ENCODE measurements at places on chromosomes 2 and 18.
A peak's percentile ranks its signal among the peaks of the same experiment; 100 is the strongest.

- no peak for DNase-seq
Measured at GRCh38 chr2:235591231-235591730, 97.4 kb downstream of the AGAP1 start.

DNA sequence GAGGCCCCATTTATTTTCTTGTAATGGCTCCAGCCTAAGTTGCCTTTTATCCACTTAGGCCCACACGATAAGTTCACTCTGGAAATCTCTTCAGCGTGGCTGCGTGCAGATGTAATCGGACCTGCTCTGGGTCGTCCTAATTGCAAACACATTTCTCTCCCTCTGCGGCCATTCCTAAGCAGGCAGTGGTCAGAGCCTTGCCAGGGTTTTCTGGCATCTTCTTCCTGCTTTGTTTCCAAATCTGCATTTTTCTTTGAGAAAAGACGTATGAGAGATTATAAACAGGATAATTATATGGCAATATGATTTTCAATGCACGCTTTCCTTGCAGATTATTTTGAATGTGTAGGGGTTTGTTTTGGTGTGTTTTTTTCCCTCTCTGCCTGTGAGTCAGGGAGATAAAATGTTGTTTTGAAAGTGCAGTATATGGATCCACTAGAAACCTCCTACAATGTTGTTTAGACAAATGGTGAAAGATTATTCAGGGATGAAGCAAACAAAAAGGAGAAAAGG, 239.4 kb upstream of the TANK start:
- no peak for DNase-seq

GRCh38 chr2:71618327-71619113, 165.2 kb downstream of the DYSF start:
- DNase-seq: peak; percentile 19

- no peak for DNase-seq
Measured at GRCh38 chr2:71619230-71619741, 165.9 kb downstream of the DYSF start.

DNA sequence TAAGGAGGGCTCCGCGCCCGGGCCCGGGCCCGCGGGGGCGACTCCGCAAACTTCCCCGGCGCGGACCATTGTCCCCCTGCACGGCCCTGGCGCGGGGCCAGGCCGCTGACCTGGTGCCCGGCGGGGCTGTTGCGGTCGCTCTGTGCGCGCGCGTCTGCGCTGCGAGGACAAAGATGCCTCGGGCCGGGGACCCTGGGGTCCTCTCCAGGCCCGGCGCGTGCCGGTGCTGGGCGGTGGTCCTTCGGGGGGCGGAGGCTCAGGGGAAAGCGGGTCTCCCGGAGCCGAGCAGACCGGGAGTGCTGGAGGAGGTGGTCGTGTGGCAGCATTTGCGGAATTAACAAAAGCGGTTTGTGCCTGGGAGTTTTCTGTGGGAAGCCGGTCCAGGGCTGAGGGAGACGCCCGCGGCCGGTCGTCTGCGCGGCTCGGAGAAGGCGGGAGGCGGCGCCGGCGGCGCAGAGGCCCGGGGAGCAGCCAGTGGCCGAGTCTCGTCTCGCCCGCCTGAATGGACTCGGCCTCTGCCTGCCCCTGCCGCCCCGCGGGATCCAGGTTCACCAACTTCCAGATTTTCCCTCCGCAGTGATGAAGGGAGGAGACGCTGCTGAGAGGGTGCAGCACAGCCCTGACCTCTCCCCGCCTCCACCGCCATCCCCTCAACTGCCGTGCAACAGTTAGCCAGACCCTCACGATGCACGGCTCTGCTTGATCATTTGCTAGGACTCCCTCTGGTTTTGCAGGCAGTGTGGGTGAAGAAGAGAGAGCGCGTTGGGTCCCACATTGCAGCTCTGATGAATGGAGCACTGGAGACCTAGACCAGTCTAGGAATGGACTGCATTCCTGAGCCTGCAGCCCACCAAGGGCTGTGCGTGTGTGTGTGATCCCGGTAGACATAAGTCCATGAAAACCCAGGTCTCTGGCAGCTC, 705 bp downstream of the EFR3B start:
- peak; percentile 41 for DNase-seq

DNA sequence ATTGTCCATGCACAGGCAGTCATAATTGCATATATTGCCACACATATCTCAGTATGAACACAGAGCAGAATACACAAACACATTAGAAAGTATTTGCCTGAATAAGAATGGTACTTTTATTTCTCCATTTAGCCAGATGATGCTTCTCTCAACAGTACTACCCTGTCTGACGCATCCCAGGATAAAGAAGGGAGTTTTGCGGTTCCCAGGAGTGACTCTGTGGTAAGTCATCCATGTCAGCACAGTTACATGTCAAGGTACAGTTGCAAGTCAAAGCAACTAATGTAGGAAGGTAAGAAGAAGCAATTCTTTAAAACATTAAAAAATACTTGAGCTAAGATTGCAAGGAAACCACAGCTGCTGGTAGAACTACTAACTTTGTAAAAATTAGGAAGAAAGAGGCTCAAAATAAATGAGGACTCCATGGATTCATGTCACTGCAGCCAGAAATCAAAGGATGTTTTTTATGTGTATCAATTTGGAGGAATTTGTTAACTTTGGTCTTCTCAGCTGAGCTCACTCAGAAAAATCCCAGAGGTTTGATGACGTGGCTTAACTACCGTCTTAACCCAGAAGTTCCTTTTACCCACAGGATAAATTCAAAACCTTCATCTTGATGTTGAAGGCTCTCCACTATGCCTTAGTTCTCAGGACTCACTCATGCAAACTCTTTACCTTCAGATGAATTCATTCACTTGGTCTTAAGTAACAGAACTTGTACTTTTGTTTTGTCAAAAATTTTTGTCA, 130.3 kb downstream of the ARHGAP28 start:
- DNase-seq: no peak

- no peak for DNase-seq
Measured at GRCh38 chr18:39624961-39625360, 2059.4 kb upstream of the CELF4 start.

DNA sequence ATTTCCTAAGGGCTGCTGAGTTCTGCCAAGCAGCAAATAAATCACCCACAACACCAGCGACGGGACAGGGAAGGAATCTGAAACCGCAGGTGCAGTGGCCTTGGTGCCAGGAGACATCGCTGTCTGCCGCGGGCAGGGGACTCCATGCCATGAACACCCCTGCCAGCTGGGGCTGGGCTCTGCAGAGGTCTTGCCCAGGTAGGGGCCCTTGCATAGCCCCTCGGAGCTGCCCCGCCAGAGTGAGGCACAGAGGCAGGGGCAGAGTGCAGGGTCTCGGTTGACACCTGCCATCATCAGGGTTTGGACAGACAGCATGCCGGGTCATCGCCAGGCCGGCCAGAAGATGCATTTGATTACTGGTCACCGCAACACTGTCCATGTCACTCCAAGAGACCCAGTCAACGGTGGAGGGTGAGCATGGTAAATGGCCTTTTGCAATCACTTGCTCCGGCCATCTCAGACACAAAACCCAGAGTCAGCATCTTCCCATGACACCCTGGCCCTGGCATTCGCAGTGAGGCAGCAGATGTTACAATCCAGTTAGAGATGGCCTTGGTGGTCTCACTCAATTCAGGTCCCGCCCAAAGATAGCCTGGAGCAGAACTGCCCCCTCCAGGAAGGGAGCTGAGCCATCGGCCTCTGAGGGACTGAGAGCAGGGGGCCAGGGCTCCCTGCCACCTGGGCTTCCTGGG, 255.4 kb downstream of the NDUFA10 start:
- no peak for DNase-seq

- DNase-seq: no peak
Measured at GRCh38 chr18:52236131-52236530, 103.9 kb upstream of the DCC start.

DNA sequence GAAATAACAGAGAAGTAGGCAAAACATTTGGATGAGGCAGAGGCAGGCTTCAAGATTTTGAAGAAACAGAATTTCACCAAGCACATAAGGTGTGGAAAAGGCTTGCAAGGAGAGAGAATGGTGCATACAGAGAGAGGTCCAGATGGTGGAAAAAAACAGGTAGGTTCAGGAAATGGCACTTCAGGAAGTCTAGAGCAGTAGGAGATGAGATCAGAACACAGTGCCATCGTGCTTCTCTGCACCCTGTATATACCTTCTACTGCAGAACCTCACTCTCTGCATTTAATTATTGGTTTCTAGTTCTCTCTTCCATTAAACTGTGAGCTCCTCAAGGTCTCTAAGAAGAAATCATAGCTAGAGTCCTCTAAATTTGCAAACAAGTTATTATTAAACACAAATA, 2.4 kb downstream of the PAIP2B start:
- no peak for DNase-seq

- DNase-seq: peak; percentile 22
Measured at GRCh38 chr2:168348076-168348475, 100.7 kb upstream of the STK39 start.

- no peak for DNase-seq
Measured at GRCh38 chr2:69939722-69940121, 21.7 kb downstream of the ASPRV1 start.

GRCh38 chr2:234917211-234917975, 34.4 kb upstream of the SH3BP4 start:
- no peak for DNase-seq

GRCh38 chr2:168814939-168815907, 12.8 kb downstream of the NOSTRIN start:
- no peak for DNase-seq

GRCh38 chr2:20180676-20181648, 44.0 kb downstream of the SDC1 start:
- no peak for DNase-seq

- DNase-seq: peak; percentile 30
Measured at GRCh38 chr2:183079139-183079775, 710 bp downstream of the DUSP19 start.

GRCh38 chr2:31925517-31925916, 85.3 kb downstream of the MEMO1 start:
- DNase-seq: no peak

- no peak for DNase-seq
Measured at GRCh38 chr2:95314598-95314963, 17.4 kb downstream of the KCNIP3 start.

DNA sequence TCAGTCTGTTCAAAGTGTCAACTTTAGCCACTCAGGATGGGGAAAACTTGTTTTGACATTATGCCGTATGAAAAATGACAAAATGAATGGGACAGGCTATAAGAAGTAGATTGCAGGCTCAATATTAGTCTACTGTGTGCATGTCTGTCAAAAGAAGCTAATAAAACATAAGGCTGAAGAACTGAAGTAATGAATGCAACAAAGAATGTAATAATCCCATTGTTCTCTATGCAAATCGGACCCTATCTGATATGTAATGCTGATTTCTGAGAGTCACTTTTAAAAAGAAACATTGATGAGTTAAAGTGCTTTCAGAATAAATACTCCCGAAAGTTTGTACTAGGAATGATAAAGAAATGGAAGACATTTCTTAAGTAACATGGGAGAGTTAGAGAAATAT, 172.2 kb downstream of the DLGAP1 start:
- DNase-seq: no peak

GRCh38 chr2:167942366-167943081, 304.9 kb downstream of the STK39 start:
- DNase-seq: no peak

GRCh38 chr2:108404784-108405397, 27.1 kb downstream of the SULT1C4 start:
- DNase-seq: no peak
